Left colon (tissue), 2 donors: ENCODE measurements at places on chromosomes 4 and X. TPM values are rescaled to one million over a fixed set of nuclear protein-coding genes. Genes with fewer than 3 reads are reported as not detected.

DNA sequence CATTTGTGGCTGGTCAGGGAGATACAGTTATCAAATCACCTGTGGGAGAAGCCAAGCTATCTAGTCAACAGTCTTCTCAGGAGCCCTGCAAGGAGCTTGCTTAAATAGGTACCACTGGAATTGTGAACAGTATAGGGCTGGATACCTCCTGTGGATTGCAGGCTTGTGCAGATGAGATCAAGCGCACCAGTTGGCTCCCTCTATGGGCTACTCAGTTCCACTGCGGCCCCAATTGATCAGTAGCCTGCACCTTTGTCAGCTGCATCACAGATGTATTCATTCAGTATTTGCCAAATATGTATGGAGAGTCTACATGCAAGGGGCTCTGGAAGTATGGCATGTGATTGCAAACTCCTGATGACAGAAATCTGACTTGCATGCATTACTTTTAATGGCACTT lies 28.6 kb downstream of the TEX13A start:
- DNase-seq = peak; percentile 7

- no peak for DNase-seq
Observed at GRCh38 chr4:88720451-88721428, 23.1 kb upstream of the NAP1L5 start.

DNA sequence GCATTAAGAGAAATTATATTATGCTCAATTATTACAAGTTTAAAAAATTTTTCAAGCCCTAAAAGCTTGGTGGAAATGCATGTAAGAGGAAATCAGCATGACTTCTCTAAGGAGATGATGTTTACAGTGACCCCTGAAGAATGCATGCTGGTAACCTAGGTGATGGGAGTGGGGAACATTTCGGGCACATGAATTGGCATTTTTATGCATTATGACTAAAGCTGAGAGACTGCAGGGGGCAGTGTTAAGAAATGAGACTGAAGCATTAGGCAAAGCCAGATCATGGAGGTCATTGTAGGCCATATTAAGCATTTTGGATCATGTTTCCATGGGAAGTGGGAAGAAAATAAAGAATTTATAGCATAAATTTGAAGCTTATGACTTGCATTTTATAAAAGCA lies 421.3 kb downstream of the FAT4 start:
- no peak for DNase-seq

- DNase-seq = no peak
Observed at GRCh38 chr4:154503598-154503997, 12.0 kb upstream of the DCHS2 start.

- DNase-seq = no peak
Observed at GRCh38 chrX:37905436-37906147, 58.2 kb upstream of the DYNLT3 start.

Gene NDNF
- 9.2 TPM for total RNA-seq

- no peak for DNase-seq
Observed at GRCh38 chrX:68428431-68428830, 4.9 kb downstream of the OPHN1 start.

Gene CORIN
- 1.5 TPM for total RNA-seq

DNA sequence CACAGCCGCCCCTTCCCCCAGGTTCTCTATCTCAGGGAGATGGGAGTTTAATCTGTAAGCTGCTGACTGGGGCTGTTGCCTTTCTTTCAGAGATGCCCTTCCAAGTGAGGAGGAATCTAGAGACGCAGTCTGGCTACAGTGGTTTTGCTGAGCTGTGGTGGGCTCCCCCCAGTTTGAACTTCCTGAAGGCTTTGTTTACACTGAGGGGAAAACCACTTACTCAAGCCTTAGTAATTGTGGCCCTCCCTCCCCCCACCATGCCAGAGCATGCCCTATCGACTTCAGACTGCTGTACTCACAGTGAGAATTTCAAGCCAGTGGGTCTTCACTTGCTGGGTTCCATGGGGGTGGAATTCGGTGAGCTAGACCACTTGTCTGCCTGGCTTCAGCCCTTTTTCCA lies 131.3 kb downstream of the FAAH2 start:
- DNase-seq = no peak

Gene ARSJ
- 9.3 TPM for total RNA-seq

- DNase-seq = no peak
Observed at GRCh38 chrX:11899091-11899490, 141.1 kb downstream of the MSL3 start.

DNA sequence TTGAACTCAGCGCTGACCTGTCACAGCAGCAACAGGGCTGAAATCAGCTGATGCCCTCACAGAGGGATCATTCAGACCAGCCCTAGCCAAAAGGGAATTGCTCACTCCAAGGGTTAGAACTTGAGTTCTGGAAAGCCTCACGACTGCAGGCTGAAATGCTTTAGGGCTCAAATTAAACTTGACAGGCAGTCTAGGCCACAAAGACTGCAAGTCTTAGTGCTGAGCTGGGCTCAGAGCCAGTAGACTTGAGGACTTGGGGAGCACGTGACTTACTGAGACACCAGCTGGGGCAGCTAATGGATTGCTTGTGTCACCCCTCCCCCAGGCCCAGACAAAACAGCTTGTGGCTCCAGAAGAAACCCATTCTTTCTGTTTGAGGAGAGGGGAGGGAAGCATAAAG lies 119.0 kb upstream of the SLC6A14 start:
- peak; percentile 18 for DNase-seq

Gene RENBP
- total RNA-seq = 8.6 TPM

Gene HSFX1
- total RNA-seq = 1.0 TPM

GRCh38 chrX:118215346-118215745 lies 98.7 kb upstream of the KLHL13 start:
- no peak for DNase-seq

GRCh38 chr4:110196871-110197528 lies 1.4 kb downstream of the ELOVL6 start:
- DNase-seq = peak; percentile 39

DNA sequence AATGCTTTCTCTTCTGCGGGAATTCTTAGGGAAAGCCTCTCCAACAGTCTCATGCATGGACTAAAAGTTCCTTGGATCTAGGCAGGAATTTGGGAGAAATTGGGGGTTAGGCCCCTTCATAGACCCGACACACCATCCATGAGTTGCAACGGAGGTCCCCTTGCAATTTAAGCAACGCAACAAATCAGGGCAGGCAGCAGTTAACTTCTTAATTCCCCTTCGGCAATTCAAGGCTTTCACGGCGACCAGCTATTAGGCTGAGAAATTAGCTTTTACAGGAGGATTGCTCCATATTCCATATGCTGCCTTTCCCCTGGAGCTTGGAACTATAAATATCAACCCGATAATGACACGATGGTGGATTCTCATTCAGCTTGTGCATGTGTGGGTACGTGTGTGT lies 241.0 kb downstream of the SHOX start:
- DNase-seq = no peak

DNA sequence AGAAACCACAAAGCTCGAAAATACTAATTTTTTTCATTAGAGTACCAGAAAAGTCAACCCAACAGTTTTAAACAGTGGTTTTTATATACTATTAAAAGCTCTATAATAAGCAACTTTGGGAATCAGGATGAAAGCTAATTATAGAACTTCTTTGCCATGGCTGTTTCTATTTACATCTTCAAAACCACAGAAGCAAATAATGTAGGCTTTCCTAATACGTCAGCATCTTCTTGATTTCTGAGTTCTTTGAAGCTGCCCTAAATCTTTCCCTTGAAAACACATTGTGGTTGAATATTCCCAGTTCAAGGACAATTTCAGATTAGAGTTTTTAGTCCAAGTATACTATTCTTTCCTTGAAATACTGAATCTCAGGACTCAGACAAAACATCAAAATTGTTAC lies 460.2 kb upstream of the FAT1 start:
- no peak for DNase-seq

Gene ZNF711
- total RNA-seq = 1.3 TPM

Gene FAM53A
- 0.49 TPM for total RNA-seq

GRCh38 chr4:133493776-133494175 lies 344.7 kb downstream of the PCDH10 start:
- no peak for DNase-seq

Gene APEX2
- 20.8 TPM for total RNA-seq

DNA sequence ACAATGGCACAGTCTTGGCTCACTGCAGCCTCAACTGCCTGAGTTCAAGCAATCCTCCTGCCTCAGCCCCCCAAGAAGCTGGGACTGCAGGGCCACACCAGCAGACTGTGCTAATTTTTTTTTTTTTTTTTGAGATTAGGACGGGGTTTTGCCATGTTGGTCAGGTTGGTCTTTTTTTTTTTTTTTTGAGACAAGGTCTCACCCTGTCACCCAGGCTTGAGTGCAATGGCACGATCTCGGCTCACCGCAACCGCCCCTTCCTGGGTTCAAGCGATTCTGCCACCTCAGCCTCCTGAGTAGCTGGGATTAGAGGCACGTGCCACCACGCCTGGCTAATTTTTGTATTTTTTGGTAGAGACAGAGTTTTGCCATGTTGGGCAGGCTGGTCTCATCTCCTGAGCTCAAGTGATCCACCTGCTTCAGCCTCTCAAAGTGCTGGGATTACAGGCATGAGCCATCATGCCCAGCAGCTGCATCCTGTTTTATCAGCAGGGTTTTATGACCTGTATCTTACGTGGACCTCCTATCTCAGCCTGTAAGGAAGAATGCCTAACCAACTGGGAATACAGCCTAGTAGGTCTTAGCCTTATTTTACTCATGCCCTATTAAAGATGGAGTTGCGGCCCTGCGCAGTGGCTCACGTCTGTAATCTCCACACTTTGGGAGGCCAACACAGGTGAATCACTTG lies 13.2 kb upstream of the MRPL1 start:
- no peak for DNase-seq

GRCh38 chrX:122135070-122135469 lies 1049.0 kb upstream of the GRIA3 start:
- DNase-seq = no peak

GRCh38 chr4:78691971-78692821 lies 84.0 kb upstream of the BMP2K start:
- no peak for DNase-seq

DNA sequence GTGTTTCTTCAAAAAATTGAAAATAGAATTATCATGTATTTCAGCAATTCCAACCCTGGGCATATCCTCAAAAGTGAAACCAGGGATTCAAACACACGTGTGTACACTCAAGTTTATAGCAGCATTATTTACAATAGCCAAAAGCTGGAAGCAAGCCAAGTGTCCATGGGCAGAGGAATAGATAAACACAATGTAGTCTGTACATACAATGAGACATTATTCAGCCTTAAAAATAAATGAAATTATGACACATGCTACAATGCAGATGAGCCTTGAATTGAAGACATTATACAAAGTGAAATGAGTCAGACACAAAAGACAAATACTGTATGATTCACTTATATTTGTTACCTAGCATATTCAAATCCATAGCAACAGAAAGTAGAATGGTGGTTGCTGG lies 853.4 kb downstream of the STIM2 start:
- DNase-seq = no peak

Gene ASB5
- total RNA-seq = not detected

GRCh38 chrX:107659768-107660167 lies 31.5 kb downstream of the PRPS1 start:
- DNase-seq = no peak

DNA sequence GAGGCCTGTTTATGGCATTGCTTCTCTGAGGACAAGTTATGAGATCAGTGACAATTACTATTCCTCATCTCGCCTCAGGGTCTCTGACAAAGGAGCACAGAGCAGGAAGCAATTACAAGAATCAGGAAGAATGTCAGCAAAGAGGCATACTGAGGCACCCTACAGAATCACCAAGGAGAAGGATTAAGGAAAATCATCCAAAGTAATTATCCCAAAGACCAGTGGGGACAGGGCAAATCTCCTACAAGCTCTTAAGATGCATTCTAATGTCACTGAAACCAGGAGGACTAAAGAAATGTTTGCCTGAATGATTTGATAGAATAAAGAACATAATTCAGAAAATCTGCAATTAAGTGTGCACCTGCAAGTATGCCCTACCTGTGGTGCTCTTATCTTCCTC lies 206.2 kb downstream of the RCHY1 start:
- DNase-seq = no peak

Gene RP2
- 16.2 TPM for total RNA-seq

DNA sequence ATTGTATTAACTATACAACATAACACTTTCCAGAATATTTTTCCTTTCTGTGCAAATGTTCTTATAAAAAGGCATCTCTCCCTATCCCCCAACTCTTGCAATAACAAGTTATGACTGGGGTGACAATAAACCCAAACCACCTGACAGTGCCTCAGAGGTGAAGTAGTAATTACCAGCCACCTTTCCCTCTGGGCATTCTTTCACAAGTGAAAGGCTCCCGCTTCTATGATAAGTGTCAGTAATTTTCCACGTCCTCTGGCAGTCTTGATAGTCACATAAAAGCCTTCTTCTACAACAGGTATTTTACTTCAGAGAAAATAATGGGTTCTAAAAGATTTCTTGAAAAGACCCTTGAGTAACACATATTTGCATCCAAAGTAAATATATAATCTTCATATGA lies 82.7 kb downstream of the MANBA start:
- DNase-seq = no peak

GRCh38 chr4:129236351-129236750 lies 140.4 kb downstream of the C4orf33 start:
- no peak for DNase-seq

- no peak for DNase-seq
Observed at GRCh38 chrX:150959557-150959956, 23.6 kb upstream of the HMGB3 start.

Gene SORBS2
- 82.2 TPM for total RNA-seq

- DNase-seq = no peak
Observed at GRCh38 chr4:69910016-69910782, 20.7 kb upstream of the CSN1S1 start.
